ENCODE measurements at places on chromosomes 5 and 9. TPM values are rescaled to one million over a fixed set of nuclear protein-coding genes. Genes with fewer than 3 reads are reported as not detected.
A peak's percentile ranks its signal among the peaks of the same experiment; 100 is the strongest.

The PCBD2 gene
- 9.6 TPM for total RNA-seq

The ANKRD20A1 gene
- total RNA-seq: 0.83 TPM

DNA sequence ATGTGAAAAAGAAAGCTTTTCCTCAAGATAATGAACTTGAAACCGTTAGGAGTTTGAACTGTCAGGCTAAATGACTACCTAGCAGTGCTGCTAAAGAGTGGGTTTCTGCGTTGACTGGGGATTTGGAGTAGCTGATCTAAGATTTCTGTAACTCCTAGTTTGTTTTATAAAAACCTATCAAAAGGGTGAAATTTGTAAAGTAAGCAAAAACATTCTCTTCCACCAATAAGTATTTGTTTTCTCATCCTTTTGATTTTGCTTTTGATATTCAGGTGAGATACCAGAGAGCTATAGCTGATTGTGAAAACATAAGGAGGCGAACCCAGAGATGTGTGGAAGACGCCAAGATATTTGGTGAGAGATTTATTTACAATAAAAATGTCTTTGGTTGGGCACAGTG lies 4.1 kb downstream of the GRPEL2 start:
- H3K27ac ChIP-seq: no peak overlapping the region
- H3K4me3 ChIP-seq: no peak overlapping the region

- peaks cover 37% of the 10 kb centered on the region for H3K4me1 ChIP-seq
- H3K27ac ChIP-seq: no peak overlapping the region
- no peak overlapping the region for H3K4me3 ChIP-seq
Measured at GRCh38 chr9:136508729-136509500, 26.1 kb upstream of the SEC16A start.

The GNA14 gene
- 8.1 TPM for total RNA-seq

DNA sequence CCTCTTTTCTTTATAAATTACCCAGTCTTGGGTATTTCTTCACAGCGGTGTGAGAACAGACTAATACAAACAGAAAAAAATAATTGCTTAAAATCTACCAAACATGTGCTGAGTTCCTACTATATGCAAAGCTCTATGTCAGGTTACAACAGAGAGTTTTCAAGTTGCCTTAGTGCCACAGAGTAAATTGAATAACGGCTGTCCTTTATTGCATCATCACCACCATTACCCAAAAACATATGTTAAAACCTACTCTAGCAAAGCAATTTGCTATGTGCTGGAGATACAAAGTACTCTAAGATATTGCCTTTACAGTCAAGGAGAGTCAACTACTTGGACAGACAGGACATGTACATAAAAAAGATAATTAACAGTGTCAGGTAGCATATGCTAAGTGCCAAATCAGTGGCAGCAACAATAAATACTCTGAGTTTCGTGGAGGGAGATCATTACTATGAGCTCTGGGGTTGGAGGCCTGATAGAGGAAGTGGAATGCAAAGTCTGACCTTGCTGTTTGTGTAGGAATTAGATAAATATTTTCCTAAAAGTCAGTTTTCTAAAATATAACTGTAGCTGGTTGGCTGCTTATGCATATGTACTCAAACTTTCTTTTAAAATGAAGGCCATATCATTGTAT lies 1058.7 kb upstream of the WWC1 start:
- no peaks in the 10 kb centered on the region for H3K27me3 ChIP-seq
- H3K4me3 ChIP-seq: no peak overlapping the region
- no peak overlapping the region for H3K27ac ChIP-seq
- no peak for DNase-seq
- H3K36me3 ChIP-seq: no peaks in the 10 kb centered on the region
- H3K4me1 ChIP-seq: no peaks in the 10 kb centered on the region

- H3K27ac ChIP-seq: no peak overlapping the region
- H3K27me3 ChIP-seq: no peaks in the 10 kb centered on the region
- no peak overlapping the region for H3K4me3 ChIP-seq
Measured at GRCh38 chr9:76341616-76342015, 52.6 kb downstream of the RFK start.

- peak; percentile 60 for DNase-seq
- no peaks in the 10 kb centered on the region for H3K27me3 ChIP-seq
- no peaks in the 10 kb centered on the region for H3K36me3 ChIP-seq
- no peak overlapping the region for H3K4me3 ChIP-seq
Measured at GRCh38 chr5:16411741-16412455, 53.7 kb downstream of the ZNF622 start.

GRCh38 chr5:139634541-139634940 lies 13.6 kb upstream of the CXXC5 start:
- H3K27ac ChIP-seq: no peak overlapping the region
- H3K4me1 ChIP-seq: peaks cover 40% of the 10 kb centered on the region
- no peaks in the 10 kb centered on the region for H3K27me3 ChIP-seq
- no peak for DNase-seq

The FAM53C gene
- 40.0 TPM for total RNA-seq

The GHR gene
- total RNA-seq: 6.0 TPM

DNA sequence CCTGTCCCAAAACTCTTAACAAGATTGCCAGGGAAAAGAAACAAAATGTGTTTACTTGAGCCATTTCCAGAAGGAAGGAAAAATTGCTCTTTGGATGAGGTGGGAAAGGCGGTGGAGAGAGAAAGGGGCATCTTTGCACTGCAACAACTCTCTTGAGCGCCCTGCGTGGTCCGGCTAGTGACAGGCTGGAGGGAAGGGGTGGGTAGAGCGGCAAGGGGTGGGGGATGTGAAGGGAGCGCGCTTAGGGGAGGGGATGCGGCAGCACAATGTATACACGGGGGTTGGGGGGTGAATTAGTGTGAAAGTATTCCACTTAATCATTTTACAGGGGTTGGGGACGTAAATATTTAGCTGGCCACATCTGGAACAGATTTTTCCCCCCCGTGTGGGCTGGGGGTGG lies 1.3 kb downstream of the FGF10 start:
- no peak for DNase-seq
- H3K36me3 ChIP-seq: no peaks in the 10 kb centered on the region
- no peaks in the 10 kb centered on the region for H3K27me3 ChIP-seq
- peak overlapping the region; percentile 80 for H3K27ac ChIP-seq
- peak overlapping the region; percentile 57 for H3K4me3 ChIP-seq
- H3K4me1 ChIP-seq: peaks cover 21% of the 10 kb centered on the region

DNA sequence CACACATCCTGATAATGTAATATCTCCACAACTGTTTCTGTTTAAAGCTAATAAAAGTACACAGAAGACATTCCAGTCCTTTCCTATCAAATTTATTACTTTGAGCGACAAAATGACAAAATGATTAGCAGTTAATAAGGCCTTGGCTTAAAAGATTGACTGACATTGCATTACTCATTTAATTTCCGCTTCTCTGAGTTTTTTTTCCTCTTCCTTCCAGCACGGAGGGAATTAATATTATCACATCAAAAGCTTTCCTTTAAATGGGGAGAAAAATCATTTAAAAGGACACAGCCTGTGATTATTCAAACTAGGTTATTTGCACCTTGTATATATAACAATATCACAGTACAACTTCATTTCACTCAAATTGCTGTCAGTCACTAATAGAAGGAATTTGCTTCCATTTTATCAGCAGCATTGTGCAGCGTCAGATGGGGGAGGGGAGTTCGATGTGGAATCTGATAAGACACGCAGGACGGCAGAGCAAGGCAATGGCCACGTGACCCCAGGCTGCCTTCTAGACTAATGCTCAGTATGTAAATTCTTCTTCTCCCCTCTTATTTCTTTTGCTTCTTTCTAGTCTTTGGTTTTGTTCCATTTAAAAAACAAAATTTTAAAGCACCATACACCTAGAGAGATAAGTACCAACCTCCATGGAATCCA lies 400.5 kb downstream of the IRX1 start:
- no peak overlapping the region for H3K4me3 ChIP-seq
- peaks cover 9% of the 10 kb centered on the region for H3K4me1 ChIP-seq
- no peaks in the 10 kb centered on the region for H3K27me3 ChIP-seq
- DNase-seq: no peak
- no peak overlapping the region for H3K27ac ChIP-seq
- H3K36me3 ChIP-seq: no peaks in the 10 kb centered on the region

- H3K27me3 ChIP-seq: no peaks in the 10 kb centered on the region
- no peaks in the 10 kb centered on the region for H3K36me3 ChIP-seq
- H3K4me3 ChIP-seq: no peak overlapping the region
Measured at GRCh38 chr9:91734371-91734981, 215.6 kb downstream of the ROR2 start.

The IL13 gene
- not detected for total RNA-seq

The COL23A1 gene
- total RNA-seq: 1.8 TPM

GRCh38 chr5:172920447-172920849 lies 38.8 kb upstream of the RPL26L1 start:
- H3K27ac ChIP-seq: peak overlapping the region; percentile 84
- H3K4me1 ChIP-seq: peaks cover 21% of the 10 kb centered on the region
- no peak for DNase-seq
- H3K4me3 ChIP-seq: no peak overlapping the region
- no peaks in the 10 kb centered on the region for H3K27me3 ChIP-seq
- H3K36me3 ChIP-seq: peaks cover 68% of the 10 kb centered on the region

DNA sequence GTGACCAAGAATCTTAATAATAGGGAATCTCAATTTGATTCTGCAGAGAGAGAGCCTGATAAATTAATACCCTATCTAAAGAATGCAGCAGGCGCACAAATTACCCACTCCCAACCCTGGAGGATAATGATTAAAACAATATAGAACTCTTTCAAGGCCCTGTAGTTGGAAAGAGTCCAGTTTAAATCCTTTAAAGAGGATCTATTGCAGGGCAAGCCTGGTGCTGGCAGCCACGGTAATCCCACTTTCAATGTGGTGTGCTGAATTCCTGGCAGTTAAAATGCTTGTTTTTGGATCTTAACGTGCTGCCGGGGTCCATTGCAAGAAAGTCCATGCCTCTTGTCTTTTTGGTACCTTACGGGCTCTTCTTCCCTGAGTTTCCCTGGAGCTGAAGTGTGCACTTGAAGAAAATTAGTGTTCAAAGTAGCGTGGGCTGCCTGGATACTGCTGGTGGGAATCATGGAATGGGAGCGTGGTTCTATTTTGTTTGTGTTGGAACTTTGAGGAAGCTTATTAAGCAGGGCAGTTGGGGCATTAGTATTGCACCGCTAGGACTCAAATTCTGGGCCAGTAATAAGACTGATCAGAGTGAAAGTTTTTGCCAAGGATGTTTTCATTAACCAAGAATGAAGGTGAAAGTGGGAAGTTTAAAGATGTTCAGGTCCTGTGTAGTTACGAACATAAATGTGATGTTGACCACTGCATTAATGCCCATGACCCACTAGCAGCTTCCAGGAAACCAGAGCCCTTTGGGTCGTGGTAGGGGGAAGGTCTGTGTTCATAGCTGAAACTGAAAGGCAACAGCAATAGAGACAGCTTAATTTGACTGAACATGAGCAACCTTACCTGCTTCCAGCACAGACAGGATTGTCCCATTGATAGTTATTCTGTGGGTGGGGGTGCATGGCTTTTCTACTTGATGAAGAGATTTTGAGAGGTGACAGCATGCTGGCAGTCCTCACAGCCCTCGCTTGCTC lies 20.8 kb downstream of the MARCHF6 start:
- DNase-seq: no peak
- H3K27ac ChIP-seq: no peak overlapping the region
- H3K4me1 ChIP-seq: peaks cover 88% of the 10 kb centered on the region
- no peaks in the 10 kb centered on the region for H3K36me3 ChIP-seq

DNA sequence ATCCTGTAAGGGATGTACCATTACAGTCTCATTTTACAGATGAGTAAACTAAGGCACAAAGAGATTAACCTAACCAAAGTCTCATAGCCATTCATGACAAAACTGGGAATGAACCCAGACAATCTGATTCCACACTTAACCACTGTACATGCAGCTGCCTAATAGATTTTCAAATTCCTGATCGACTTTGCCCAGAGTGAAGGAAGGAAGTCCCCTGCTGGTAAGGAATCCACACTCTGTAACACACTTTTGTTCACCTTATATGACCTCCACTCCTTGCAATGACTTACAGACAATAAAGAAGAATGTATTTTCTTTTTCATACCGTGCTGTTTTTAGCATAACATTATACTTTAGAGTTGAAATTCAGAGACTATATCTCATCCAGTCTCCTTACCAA lies 31.3 kb upstream of the PLPP6 start:
- no peak overlapping the region for H3K27ac ChIP-seq
- H3K4me1 ChIP-seq: no peaks in the 10 kb centered on the region
- no peak for DNase-seq
- H3K36me3 ChIP-seq: no peaks in the 10 kb centered on the region

Measured in esophagus muscularis mucosa (tissue), 4 donors.